ENCODE measurements at places on chromosomes 7 and 10.

DNA sequence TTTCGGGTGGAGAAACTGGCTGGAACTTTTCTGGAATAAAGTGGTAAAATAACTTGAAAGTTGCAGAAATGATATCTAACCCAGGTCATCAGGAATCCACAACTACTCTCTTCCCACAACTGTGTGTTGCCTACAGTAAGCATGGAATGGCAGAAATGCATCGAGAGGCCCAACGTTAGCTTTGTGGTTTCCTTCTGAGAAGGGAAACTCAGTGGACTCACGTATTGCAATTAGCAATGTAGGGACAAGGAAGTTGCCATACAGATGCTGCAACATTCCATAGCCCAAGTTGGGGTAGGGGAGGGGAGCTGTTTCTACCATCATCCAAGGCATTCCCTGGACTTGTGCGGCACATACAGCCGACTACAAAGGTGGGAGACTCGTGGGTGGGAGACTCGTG lies 1.9 kb downstream of the PON1 start:
- no peak overlapping the region for H3K4me3 ChIP-seq
- H3K27me3 ChIP-seq, result peaks cover 2% of the 10 kb centered on the region
- no peaks in the 10 kb centered on the region for H3K4me1 ChIP-seq
- H3K27ac ChIP-seq, result no peak overlapping the region
- no peak for DNase-seq

DNA sequence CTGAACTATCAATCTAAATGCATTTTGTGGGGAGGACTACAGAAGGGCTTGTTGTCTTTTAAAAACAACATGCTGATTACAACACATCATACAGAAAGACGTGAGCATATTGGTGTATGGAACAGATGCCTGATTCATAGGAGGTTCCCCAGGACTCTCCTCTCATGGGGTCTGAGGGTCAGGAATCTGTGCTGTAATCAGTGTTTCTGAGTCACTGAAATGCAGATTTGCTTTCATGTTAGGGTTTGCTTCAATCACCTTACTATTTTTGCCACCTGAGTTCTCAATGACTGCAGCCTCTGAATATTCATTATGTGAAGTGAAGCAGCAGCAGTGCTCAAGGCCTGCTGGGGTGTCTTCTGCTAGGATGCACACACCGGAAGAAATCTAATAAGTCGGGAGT lies 550 bp upstream of the ANK3 start:
- H3K27ac ChIP-seq, result no peak overlapping the region
- no peaks in the 10 kb centered on the region for H3K27me3 ChIP-seq
- DNase-seq, result no peak

GRCh38 chr10:123378302-123378701 lies 224.1 kb downstream of the BUB3 start:
- H3K4me1 ChIP-seq, result peaks cover 3% of the 10 kb centered on the region
- no peaks in the 10 kb centered on the region for H3K27me3 ChIP-seq
- DNase-seq, result no peak
- no peaks in the 10 kb centered on the region for H3K36me3 ChIP-seq
- H3K27ac ChIP-seq, result no peak overlapping the region

DNA sequence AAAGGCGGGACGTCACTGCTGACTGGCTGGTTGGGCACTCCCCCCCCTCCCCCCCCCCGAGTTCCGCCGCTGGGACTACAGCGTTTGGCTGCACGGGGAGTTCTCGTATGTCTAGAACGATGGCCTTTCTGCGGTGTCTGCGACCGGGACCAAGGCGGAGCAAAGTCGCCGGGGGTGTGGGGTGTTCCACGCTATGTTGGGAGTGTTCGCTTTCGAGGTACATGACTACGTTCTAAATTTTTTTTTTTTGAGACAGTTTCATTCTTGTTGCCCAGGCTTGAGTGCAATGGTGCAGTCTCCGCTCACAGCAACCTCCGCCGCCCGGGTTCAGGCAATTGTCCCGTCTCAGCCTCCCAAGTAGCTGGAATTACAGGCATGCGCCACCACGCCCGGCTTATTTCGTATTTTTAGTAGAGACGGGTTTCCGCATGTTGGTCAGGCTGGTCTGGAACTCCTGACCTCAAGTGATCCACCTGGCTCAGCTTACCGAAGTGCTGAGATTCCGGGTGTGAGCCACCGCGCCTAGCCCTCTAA lies 573 bp upstream of the IDI1 start:
- H3K4me3 ChIP-seq, result peak overlapping the region; percentile 93
- H3K27ac ChIP-seq, result peak overlapping the region; percentile 59
- no peaks in the 10 kb centered on the region for H3K27me3 ChIP-seq
- no peak for DNase-seq

- no peak overlapping the region for H3K4me3 ChIP-seq
- H3K36me3 ChIP-seq, result no peaks in the 10 kb centered on the region
- no peak overlapping the region for H3K27ac ChIP-seq
- no peaks in the 10 kb centered on the region for H3K4me1 ChIP-seq
- H3K27me3 ChIP-seq, result no peaks in the 10 kb centered on the region
Measured at GRCh38 chr10:12589291-12589690, 239.9 kb downstream of the CAMK1D start.

GRCh38 chr10:124798364-124798763 lies 3.3 kb upstream of the ABRAXAS2 start:
- no peak overlapping the region for H3K27ac ChIP-seq
- H3K36me3 ChIP-seq, result no peaks in the 10 kb centered on the region
- no peaks in the 10 kb centered on the region for H3K27me3 ChIP-seq
- no peak overlapping the region for H3K4me3 ChIP-seq

- no peak overlapping the region for H3K4me3 ChIP-seq
- no peaks in the 10 kb centered on the region for H3K4me1 ChIP-seq
- no peaks in the 10 kb centered on the region for H3K27me3 ChIP-seq
- H3K36me3 ChIP-seq, result no peaks in the 10 kb centered on the region
Measured at GRCh38 chr7:11935905-11936304, 103.9 kb upstream of the THSD7A start.

DNA sequence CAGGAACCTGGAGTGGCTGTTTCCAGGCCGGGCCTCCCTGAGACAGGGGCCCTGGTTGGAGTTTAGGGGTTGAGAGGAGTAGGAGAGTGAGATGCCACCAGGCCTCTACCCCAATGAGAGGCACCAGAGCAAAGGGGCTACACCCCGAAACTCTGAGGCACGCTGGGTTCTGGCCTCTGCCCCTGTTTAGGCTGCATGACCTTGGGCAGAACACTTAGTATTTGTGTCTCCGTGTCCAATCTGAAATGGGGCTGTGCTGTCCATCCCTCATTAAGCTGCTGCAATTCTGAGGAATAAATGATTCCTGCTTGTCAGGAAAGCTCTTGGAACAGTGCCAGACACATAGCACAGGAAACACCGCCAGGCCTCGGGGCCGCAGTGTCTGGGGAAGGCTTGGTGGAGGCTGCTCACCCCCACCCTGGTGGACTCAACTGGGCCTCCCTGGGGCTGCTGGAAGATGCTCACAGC lies 40.5 kb upstream of the SAMD8 start:
- H3K36me3 ChIP-seq, result no peaks in the 10 kb centered on the region
- no peak overlapping the region for H3K27ac ChIP-seq
- no peaks in the 10 kb centered on the region for H3K27me3 ChIP-seq
- DNase-seq, result no peak

GRCh38 chr10:118485641-118486040 lies 109.8 kb downstream of the PRLHR start:
- H3K4me3 ChIP-seq, result no peak overlapping the region
- H3K4me1 ChIP-seq, result no peaks in the 10 kb centered on the region
- H3K27ac ChIP-seq, result no peak overlapping the region
- peaks cover 17% of the 10 kb centered on the region for H3K36me3 ChIP-seq
- no peaks in the 10 kb centered on the region for H3K27me3 ChIP-seq

GRCh38 chr7:135684136-135684535 lies 21.8 kb downstream of the STMP1 start:
- H3K4me3 ChIP-seq, result no peak overlapping the region
- no peaks in the 10 kb centered on the region for H3K27me3 ChIP-seq
- no peaks in the 10 kb centered on the region for H3K4me1 ChIP-seq
- no peak overlapping the region for H3K27ac ChIP-seq
- peaks cover 9% of the 10 kb centered on the region for H3K36me3 ChIP-seq
- no peak for DNase-seq

DNA sequence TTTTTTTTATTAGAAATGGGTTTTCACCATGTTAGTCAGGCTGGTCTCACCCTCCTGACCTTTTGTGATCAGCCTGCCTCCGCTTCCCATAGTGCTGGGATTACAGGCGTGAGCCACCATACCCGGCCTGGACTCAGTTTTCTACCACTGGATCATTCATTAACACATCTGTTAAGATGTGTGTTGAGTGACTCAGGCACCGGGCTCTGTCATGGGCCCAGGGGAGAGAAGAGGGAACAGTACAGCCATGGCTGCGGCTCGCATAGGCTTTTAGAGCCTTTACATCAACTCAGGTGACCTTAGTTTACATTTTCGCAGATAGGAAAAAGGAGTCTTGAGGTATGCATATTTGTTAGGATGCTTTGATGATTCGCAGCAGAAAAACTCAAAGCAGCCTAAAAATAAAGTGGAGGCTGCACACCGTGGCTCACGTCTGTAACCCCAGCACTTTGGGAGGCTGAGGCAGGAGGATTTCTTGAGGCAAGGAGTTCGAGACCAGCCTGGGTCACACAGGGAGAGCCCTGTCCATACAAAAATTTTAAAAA lies 3.1 kb upstream of the ARPC1B start:
- peaks cover under 1% of the 10 kb centered on the region for H3K4me1 ChIP-seq
- no peak for DNase-seq
- peaks cover 6% of the 10 kb centered on the region for H3K36me3 ChIP-seq
- no peak overlapping the region for H3K4me3 ChIP-seq

DNA sequence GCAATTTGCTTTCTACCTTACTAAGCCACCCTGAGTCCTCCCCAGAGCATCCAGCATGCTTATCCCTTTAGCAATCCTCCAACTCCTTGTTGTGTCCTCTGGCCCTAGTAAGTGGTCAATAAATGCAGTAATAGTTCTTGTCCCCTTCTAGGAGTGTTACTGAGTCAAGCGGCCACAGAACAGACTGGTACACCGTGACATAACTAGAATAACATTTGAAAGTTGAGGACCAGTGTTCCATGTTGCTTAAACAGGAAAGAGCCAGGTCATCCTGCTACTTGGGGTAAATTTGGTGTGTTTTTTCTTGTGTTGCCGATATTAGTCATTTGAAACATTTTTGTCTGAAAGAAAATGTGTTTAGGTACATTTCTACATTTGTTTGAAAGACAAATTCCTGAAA lies 4.8 kb upstream of the CDK6 start:
- DNase-seq, result no peak
- H3K27ac ChIP-seq, result no peak overlapping the region
- no peaks in the 10 kb centered on the region for H3K36me3 ChIP-seq
- no peaks in the 10 kb centered on the region for H3K27me3 ChIP-seq
- no peaks in the 10 kb centered on the region for H3K4me1 ChIP-seq

GRCh38 chr7:128205068-128205467 lies 36.0 kb upstream of the LEP start:
- peak; percentile 8 for DNase-seq
- peaks cover 15% of the 10 kb centered on the region for H3K27me3 ChIP-seq
- no peak overlapping the region for H3K27ac ChIP-seq
- no peaks in the 10 kb centered on the region for H3K36me3 ChIP-seq
- H3K4me3 ChIP-seq, result no peak overlapping the region

DNA sequence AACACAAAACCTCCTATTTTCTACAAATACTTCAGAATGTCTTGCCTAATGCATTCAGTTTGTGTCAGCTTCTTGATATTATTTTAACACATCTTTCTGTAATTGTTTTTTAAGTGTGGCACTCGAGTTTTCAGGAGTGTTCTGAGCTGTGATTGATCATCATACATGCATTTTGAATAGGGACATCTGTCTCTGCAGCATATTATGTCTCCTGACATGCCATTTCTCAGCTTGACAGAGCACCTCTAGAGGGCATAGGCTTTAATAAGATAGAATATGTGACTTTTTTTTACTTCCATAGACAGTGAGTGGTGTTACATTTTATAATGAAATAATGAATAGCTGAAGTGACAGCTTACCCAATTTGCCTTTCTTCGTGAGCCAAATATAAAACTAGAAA lies 219.2 kb upstream of the HDAC9 start:
- H3K36me3 ChIP-seq, result no peaks in the 10 kb centered on the region
- DNase-seq, result no peak
- H3K27me3 ChIP-seq, result no peaks in the 10 kb centered on the region
- H3K4me3 ChIP-seq, result no peak overlapping the region
- no peak overlapping the region for H3K27ac ChIP-seq
- no peaks in the 10 kb centered on the region for H3K4me1 ChIP-seq

DNA sequence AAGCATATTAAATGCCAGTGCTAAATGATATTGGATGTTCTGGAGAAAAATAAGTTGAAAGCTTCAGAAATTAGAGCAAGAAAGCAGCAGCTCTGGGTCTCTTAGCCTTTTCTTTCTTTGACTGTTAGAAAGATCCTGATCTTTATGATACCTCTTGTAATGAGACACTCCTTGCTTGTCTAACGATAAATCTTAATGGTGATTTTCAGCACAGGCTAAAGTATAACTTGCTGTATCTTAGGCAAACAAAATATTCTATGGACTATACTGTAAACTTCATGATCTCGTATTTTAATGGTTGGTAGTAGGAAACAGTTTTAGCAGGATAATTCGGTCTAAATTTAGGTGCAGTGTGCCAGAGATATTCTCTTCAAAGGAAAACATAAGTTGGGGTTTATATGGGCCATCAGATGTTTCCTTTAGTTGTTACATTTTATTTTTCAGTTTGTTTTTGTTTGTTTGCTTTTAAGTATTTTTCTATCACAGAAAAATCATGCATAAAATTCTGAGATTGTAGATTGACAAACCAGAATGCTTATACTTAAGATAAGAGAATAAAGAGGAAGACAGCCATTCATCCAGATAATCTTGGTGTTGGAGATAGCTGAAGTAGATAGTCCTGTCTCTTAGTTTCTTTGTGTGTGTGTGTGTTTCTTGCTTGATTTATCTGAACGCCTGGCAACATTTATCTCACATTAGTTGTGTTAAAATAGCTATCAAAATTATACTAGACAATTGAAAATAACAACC lies 4.7 kb downstream of the CASD1 start:
- H3K4me3 ChIP-seq, result no peak overlapping the region
- no peak for DNase-seq
- no peak overlapping the region for H3K27ac ChIP-seq
- peaks cover 9% of the 10 kb centered on the region for H3K36me3 ChIP-seq
- H3K27me3 ChIP-seq, result no peaks in the 10 kb centered on the region
- H3K4me1 ChIP-seq, result peaks cover 3% of the 10 kb centered on the region
